ENCODE measurements at places on chromosomes 4 and X.

- no peak for DNase-seq
Measured at GRCh38 chr4:152117933-152118507, 357.2 kb upstream of the GATB start.

DNA sequence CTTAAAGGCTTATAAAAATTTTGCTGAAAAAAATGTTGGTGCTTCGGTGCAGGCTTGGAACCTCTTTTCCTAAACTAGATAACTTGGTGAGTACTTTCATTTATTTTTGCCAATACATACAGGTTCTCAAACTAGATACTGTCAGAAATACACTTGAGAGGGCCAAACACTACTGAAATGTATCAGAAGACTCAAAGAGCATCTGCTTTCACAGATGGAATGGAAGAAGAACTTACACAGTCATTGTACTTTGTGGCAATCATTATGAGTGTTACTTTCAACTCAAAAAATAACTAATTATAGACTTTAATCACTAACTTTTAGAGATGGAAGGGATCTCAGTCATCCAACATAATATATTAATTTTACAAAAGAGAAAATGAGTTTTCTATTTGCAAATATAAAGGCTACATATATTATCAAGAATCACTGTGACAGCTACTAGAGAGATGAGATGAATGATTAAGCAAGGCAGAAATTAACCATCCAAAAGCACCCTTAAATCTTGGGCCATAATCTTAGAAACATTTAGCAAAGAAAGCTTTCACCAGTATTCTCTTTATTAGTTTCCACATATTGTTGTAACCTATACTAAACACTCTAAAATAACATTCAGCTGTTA, 1.0 kb downstream of the ENAM start:
- no peak for DNase-seq

DNA sequence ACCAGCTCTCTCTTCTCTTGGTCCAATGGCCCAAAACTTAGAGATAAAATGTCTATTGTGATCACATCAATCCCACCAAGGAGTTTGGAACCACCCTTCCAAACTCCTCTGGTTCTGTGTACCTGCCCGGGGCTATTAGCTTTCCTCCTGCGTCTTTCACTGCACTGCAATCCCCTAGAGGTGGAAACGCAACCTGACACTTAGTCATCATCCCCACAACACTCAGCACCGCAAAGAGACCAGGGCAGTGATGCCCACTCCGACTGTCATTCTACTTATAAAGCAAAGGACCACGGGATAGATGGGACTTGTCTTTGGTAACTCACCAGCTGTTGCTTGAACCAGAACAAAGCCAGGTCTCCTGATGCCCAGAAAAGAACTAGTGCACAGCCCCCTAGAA, 22.0 kb downstream of the AFAP1 start:
- DNase-seq = no peak

DNA sequence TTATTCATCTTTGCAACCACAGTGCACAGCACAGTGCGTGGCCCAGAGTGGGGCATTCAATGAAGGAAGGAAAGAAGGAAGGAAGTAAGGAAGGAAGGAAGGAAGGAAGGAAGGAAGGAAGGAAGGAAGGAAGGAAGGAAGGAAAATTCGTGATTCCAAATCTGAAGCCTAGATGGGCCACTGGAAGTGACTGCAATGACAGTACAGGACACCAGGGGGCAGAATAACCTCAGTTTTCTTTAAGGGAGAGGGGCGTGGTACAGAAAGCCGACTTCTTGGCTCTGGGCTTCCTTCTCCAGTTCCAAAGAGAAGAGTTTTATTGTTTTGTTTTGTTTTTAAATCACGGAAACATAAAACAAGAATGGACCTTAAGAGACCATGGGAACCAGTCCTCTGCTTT, 47.8 kb downstream of the APLN start:
- no peak for DNase-seq

- DNase-seq = no peak
Measured at GRCh38 chr4:10438924-10439323, 18.3 kb downstream of the ZNF518B start.

- no peak for DNase-seq
Measured at GRCh38 chrX:117996918-117997480, 119.6 kb downstream of the KLHL13 start.

DNA sequence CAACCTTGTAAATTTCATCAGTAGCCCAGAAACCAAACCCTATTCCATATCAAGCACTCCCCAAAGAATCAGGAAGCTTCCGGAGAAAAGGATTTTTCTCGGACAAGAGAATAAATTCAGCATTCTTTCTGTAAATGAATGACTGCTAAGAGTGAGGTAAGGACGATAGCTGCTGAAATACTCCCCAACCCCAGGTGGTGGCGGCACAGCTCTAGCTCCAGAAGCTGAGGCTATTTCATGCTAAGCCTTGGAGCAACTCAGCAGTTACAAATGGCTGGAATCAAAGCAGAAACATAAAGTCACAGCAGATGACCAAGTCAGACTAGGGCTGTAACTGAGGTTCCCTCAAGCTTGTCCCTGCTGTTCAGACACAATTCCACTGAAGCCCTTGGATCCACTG, 13.9 kb upstream of the PCDH19 start:
- DNase-seq = no peak

Measured in iPS DF 19.7 (cell line).